ENCODE measurements at places on chromosomes 3 and 15. TPM values are rescaled to one million over a fixed set of nuclear protein-coding genes. Genes with fewer than 3 reads are reported as not detected.

DNA sequence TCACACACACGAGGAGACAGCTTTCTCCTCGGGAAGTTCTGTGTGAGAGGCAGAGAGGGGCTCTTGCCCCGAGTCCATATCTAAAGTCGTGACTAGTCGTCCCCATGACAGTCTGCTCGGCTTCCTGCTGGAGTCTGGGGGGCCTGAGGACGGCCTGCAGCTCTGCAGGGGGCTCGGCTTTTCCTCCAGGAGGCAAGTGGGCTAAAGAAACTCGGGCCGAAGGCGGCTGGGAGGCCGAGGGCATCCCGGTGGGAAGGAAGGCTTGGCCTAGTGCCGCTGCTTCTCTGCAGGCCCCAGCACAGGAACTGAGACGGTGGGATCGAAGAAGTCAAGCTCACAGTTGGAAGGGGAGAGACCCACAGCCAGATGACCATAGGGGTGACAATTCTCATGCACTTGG, 25.4 kb upstream of the PIGZ start:
- H3K4me3 ChIP-seq: no peak overlapping the region
- H3K4me1 ChIP-seq: no peaks in the 10 kb centered on the region
- no peak overlapping the region for H3K27ac ChIP-seq
- H3K36me3 ChIP-seq: no peaks in the 10 kb centered on the region
- no peaks in the 10 kb centered on the region for H3K27me3 ChIP-seq

The ZBED2 gene
- 16.1 TPM for total RNA-seq

DNA sequence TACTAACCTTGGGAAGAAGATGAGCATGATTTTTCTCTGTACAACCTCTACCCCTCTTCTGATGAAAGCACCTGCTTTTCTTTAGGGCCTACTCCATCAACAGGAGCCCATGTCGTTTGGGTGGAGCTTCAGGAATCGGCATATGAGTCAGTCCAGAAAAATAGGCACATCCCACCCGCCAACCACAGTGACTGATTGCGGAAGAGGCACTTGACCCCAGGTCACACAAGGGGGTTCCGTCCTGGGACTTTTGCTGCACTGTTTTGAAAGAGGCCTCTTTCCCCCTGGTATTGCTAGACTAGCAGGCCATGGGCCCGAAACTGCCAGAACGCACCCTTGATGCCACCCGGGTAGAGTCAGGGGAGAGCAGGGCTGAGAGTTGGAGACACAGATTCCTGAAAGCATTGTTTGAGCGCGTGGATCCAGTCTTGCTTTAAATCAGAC, 19.3 kb upstream of the NRROS start:
- no peak overlapping the region for H3K27ac ChIP-seq
- DNase-seq: no peak
- no peak overlapping the region for H3K4me3 ChIP-seq
- H3K36me3 ChIP-seq: no peaks in the 10 kb centered on the region

DNA sequence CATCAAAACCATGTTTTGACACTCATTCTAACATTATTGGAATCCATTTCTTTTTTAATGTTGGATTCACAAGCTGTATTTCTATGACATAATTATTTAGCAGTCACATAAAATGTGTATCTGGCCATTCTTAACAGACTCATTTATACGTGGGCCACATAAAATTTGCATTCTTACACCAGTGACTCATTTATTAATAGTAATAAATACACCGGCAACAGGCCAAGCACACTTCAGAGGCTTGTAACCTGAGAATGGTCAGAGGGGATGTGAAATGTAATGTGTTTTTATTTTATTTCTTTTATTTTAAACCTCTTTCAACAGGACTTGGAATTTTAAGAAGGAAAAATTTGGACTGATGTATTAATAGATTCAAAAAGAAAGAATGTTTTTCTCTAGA, 384.9 kb upstream of the RARB start:
- H3K4me3 ChIP-seq: no peak overlapping the region
- no peak overlapping the region for H3K27ac ChIP-seq
- H3K27me3 ChIP-seq: peaks cover 10% of the 10 kb centered on the region
- no peaks in the 10 kb centered on the region for H3K4me1 ChIP-seq
- DNase-seq: no peak

- no peaks in the 10 kb centered on the region for H3K36me3 ChIP-seq
- H3K4me3 ChIP-seq: peak within 1 kb of the TSS; percentile 92
- H3K27ac ChIP-seq: peak within 1 kb of the TSS; percentile 73
These were observed at the start of gene B3GNT5 for GRCh38 chr3:183252973-183253527. Gene B3GNT5, plus strand, starts transcription at chr3:183253253. Its CDS starts 16,546 bp downstream, at chr3:183269799.

GRCh38 chr3:101351829-101352228, 31.5 kb upstream of the IMPG2 start:
- H3K27me3 ChIP-seq: no peaks in the 10 kb centered on the region
- H3K27ac ChIP-seq: no peak overlapping the region
- DNase-seq: no peak
- H3K36me3 ChIP-seq: no peaks in the 10 kb centered on the region

- no peaks in the 10 kb centered on the region for H3K4me1 ChIP-seq
- H3K27me3 ChIP-seq: no peaks in the 10 kb centered on the region
- DNase-seq: no peak
- no peak overlapping the region for H3K4me3 ChIP-seq
- H3K36me3 ChIP-seq: peaks cover 14% of the 10 kb centered on the region
These were observed 852 bp downstream of the STAB1 start for GRCh38 chr3:52495777-52496602.

Measured in HCT116 (cell line).